ENCODE measurements at places on chromosomes 6 and 20.

DNA sequence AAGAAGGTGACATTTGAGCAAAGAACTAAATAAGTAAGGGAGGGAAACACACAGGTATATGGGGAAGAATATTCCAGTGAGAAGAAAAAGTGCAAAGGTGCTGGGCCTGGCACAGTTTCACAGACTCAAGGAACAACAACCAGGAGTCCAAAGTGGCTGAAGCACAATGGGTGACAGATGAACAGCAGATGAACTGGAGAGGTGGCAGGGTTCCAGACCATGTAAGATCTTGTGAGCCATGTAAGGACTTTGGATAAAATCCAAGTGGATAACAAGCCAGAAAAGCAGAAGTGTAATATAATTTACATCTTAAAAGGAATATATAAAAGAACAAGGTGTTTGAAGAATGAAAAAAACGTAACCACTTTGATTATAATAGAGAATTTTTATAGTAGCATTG is 87.9 kb downstream of the MMS22L start:
- no peak for DNase-seq

- DNase-seq: no peak
These were observed 591 bp downstream of the VWA7 start for GRCh38 chr6:31776485-31776988.

GRCh38 chr6:168261234-168261633 is 58.3 kb downstream of the DACT2 start:
- DNase-seq: no peak

DNA sequence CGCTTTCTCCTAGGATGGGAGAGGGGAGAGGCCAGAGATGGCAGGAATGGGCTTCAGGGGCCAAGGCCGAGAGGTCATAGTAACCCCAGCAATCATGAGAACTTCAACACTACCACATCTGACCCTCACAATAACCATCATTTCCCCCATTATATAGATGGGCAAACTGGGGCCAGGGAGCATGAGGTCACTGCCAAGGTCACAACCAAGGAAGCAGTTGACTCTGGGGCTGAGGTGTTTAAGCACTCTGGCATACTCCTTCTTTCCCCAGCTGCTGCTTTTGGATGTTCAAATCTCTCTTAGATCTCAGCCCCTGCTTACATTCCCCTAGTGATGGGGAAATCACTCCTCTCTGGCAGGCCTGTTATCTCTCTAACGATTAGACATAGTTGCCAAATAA is 39.6 kb downstream of the CDH22 start:
- DNase-seq: no peak

- no peak for DNase-seq
These were observed 70.0 kb downstream of the PTPN1 start for GRCh38 chr20:50580016-50580747.

DNA sequence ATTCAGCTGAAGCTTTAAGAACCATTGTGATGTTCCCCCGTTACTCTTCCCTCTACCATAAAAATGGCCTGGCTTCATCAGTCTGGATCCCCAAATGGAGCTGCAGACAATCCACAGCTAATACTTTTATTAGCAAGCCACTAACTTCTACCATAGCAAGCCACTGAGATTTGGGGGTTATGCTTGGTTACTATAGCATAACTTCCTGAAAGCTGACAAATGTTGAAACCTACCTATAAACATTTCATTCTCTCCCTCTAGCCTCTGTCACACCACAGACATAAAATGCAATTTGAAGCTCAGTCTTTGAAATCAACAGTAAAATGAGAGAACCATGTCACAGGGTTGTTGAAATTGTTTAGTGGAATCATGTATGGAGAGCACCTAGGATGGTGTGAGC is 3.0 kb upstream of the HTR1E start:
- DNase-seq: no peak

GRCh38 chr20:25090492-25091429 is 8.8 kb upstream of the VSX1 start:
- peak; percentile 13 for DNase-seq

All from stimulated activated CD8-positive, alpha-beta memory T cell treated with anti-CD3 and anti-CD28 coated beads, Interleukin-7, amount 100 ng/mL, for 4 hours (primary cell).